ENCODE measurements at places on chromosomes 3 and 15.

- H3K27me3 ChIP-seq: no peaks in the 10 kb centered on the region
- no peak for DNase-seq
- no peaks in the 10 kb centered on the region for H3K4me1 ChIP-seq
- no peak overlapping the region for H3K27ac ChIP-seq
- no peaks in the 10 kb centered on the region for H3K36me3 ChIP-seq
Observed at GRCh38 chr3:173092038-173092437, 49.0 kb downstream of the SPATA16 start.

GRCh38 chr3:32882189-32882588 lies 64.4 kb downstream of the TRIM71 start:
- H3K27me3 ChIP-seq: peaks cover 11% of the 10 kb centered on the region
- peaks cover 16% of the 10 kb centered on the region for H3K4me1 ChIP-seq
- H3K27ac ChIP-seq: no peak overlapping the region
- H3K4me3 ChIP-seq: no peak overlapping the region

- H3K36me3 ChIP-seq: no peaks in the 10 kb centered on the region
- no peak overlapping the region for H3K4me3 ChIP-seq
- DNase-seq: no peak
- no peak overlapping the region for H3K27ac ChIP-seq
Observed at GRCh38 chr15:74722591-74722990, 2.7 kb downstream of the CYP1A1 start.

DNA sequence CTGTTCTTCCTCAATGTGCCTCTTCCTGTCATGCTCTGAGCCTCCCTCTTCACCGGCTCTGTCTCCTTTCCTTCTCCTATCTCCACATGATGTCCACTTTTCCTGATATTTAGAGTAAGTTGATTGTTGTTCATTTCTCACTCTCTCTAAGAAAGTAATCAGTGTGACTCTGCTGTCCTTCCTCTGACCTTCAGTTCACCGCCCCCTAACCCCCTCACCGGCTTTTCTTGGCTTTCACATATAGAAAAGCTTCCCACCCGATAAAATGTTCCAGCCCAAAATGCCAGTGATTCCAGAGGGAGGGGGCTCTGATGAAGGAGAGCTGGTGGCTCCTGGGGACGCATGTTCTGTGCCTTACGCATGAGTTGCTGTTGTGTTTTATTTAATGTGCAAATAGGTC lies 120.5 kb upstream of the ABHD17C start:
- no peak overlapping the region for H3K27ac ChIP-seq
- DNase-seq: no peak
- no peaks in the 10 kb centered on the region for H3K4me1 ChIP-seq
- no peaks in the 10 kb centered on the region for H3K36me3 ChIP-seq
- no peak overlapping the region for H3K4me3 ChIP-seq

- no peak overlapping the region for H3K27ac ChIP-seq
- H3K36me3 ChIP-seq: no peaks in the 10 kb centered on the region
- no peak for DNase-seq
- no peaks in the 10 kb centered on the region for H3K4me1 ChIP-seq
- no peak overlapping the region for H3K4me3 ChIP-seq
Observed at GRCh38 chr3:79361748-79362378, 405.9 kb downstream of the ROBO1 start.

DNA sequence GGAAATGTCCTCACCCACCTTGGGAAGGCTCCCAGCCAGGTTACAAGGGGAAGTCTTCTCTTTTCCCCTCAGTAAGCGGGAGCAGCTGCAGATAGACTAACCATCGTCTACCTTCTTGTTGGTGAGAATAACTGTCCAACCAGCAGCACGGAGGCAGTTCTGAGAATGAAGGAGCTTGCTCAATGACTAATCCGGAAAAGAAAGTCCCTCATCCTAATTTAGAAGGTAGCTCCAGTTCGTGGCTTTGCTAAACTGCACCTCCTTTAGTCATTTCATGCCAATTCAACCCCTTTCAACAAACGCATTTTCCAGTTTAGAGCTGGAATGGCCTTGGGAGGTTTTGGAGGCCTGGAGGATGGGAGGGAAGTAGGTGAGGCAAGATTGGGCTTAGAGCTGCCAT lies 527.4 kb upstream of the PROK2 start:
- peaks cover 10% of the 10 kb centered on the region for H3K4me1 ChIP-seq
- DNase-seq: no peak
- no peak overlapping the region for H3K27ac ChIP-seq
- H3K36me3 ChIP-seq: peaks cover 3% of the 10 kb centered on the region

GRCh38 chr15:60004846-60005351 lies 788 bp downstream of the FOXB1 start:
- H3K36me3 ChIP-seq: peaks cover 8% of the 10 kb centered on the region
- no peak for DNase-seq
- H3K4me1 ChIP-seq: peaks cover 39% of the 10 kb centered on the region
- H3K27ac ChIP-seq: peak overlapping the region; percentile 84
- H3K27me3 ChIP-seq: peaks cover 83% of the 10 kb centered on the region

DNA sequence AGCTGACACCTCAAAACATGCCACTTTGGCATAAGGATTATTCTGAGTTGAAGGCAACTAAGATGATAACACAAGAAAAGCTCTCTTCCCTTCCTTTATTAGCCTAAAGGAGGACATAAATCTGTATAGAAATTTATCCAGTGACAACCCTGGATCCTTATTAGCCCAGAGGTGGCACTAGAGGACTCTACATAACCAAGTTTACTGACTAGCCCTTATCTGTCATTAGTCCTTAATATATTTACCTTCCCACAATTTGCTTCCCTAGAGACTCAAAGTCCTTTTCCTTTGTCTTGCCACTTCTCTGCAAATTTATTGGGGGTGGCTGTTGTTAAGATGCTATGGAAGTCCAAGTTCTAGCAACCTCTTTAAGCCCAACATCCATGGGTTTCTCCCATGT lies 26.7 kb downstream of the CEP70 start:
- no peak overlapping the region for H3K27ac ChIP-seq
- H3K36me3 ChIP-seq: peaks cover 43% of the 10 kb centered on the region
- H3K27me3 ChIP-seq: no peaks in the 10 kb centered on the region
- no peak for DNase-seq
- peaks cover 6% of the 10 kb centered on the region for H3K4me1 ChIP-seq

DNA sequence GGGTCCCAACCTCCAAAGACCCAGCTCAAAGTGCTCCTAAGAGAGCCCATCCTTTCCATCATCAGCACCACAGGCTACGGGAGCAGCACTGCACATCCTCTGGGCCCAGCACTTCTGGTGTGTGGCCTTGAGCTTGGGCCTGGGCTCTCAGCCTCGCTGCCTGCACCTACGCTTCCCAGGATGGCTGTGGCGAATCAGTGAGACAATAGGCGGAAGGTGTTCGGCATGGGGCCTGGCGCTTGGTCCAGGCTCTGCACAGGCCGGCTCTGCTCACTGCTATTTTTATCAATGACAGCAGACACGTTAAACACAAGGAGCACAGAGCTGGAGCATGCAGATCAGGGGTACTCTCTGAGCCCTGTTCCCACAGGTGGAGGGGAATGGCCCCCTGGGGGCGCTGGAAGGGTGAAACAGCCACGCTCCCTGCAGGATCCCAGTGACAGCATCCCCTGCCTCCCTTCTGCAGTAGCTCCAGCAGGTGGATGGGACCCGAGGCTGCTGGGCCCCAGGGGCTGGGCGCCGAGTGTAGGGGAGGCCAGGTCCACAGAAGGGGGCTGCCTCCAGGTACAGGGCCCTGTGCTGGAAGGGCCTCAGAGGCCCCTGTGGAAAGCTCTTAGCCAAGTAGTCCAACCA lies 90.0 kb upstream of the RPL32 start:
- H3K27ac ChIP-seq: no peak overlapping the region
- H3K27me3 ChIP-seq: no peaks in the 10 kb centered on the region
- DNase-seq: no peak
- H3K4me3 ChIP-seq: no peak overlapping the region
- peaks cover 3% of the 10 kb centered on the region for H3K36me3 ChIP-seq

DNA sequence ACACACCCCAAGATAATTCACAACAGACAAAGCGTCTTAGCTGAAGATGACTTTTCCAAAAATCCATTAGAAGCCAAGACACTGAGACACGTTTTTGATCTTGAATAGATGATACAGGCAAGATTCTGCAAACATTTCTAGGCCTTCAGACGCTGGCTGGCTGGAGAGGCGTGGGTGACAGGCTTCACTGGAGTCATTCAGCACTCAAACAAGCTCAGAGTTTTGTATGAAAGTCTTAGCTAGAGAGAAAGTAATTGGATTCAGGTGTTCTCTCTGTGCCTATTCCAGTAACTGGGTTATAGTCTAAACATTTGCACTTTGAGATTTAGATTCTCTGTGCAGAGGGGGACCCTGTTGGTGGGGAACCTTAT lies 147.7 kb upstream of the BHLHE40 start:
- H3K4me1 ChIP-seq: peaks cover 87% of the 10 kb centered on the region
- peak overlapping the region; percentile 100 for H3K27ac ChIP-seq

DNA sequence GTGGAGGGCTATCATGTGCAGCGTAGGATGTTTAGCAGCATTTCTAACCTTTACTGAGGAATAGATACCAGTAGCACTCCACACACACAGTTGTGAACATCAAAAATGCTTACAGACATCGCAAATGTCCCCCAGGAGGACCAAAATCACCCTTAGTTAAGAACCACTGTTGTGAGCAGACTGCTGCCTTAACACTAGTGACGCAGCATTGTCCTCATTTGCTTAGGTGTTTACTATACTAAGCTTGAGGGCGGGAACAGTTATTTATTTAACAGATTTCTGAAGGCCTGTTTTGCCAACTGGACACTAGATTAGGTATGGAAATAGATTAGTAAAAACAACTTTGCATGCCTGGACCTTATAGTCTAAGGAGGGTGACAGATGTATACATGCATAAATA lies 2.3 kb downstream of the PPP2R3A start:
- peaks cover 2% of the 10 kb centered on the region for H3K4me1 ChIP-seq
- H3K36me3 ChIP-seq: no peaks in the 10 kb centered on the region
- peaks cover 35% of the 10 kb centered on the region for H3K27me3 ChIP-seq

GRCh38 chr15:73175382-73175781 lies 123.1 kb downstream of the NEO1 start:
- DNase-seq: no peak
- no peak overlapping the region for H3K27ac ChIP-seq
- no peaks in the 10 kb centered on the region for H3K4me1 ChIP-seq
- no peak overlapping the region for H3K4me3 ChIP-seq
- no peaks in the 10 kb centered on the region for H3K36me3 ChIP-seq

DNA sequence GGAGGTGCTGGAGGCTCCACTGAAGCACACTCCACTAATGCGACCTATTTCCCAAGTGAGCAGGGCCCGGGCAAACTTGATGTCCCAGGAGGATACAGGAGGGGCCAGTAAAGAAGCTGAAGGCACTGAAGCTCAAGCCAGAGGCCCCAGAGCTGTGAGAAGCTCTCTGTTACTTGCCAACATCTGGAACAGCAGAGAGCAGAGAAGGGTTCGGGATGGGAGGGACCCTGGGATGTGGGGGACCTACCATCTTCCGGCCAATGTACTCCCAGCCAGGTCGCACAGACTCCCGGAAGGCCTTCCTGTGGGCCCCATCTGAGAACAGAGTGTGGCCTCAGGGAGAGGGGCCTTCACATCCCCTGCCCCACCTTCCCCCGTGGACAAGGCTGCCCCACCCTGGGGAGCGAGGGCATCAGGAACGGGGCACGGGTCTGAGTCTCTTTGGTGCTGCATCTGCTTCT lies 3.1 kb downstream of the HHATL start:
- no peaks in the 10 kb centered on the region for H3K36me3 ChIP-seq
- H3K4me3 ChIP-seq: no peak overlapping the region
- DNase-seq: no peak
- H3K27ac ChIP-seq: no peak overlapping the region

DNA sequence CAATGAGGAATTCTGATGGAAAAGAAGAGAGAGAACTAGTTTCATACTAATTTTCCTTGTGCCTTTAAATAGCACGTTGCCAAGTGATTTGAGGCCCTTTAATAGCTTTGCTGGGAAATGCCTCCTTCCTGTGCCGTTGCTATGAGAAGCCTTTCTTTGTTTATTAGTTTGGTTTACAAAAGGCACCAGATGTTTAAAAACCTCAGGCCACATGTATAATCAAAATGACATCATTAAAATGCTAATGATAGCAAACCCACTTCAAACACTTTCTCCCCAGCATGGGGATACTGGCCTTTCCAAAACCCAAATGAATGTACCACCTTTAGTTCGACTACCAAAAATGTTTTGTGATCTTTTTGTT lies 50.0 kb upstream of the TBC1D23 start:
- peak overlapping the region; percentile 92 for H3K27ac ChIP-seq
- peak overlapping the region; percentile 71 for H3K4me3 ChIP-seq
- H3K4me1 ChIP-seq: peaks cover 20% of the 10 kb centered on the region
- H3K27me3 ChIP-seq: peaks cover 10% of the 10 kb centered on the region

DNA sequence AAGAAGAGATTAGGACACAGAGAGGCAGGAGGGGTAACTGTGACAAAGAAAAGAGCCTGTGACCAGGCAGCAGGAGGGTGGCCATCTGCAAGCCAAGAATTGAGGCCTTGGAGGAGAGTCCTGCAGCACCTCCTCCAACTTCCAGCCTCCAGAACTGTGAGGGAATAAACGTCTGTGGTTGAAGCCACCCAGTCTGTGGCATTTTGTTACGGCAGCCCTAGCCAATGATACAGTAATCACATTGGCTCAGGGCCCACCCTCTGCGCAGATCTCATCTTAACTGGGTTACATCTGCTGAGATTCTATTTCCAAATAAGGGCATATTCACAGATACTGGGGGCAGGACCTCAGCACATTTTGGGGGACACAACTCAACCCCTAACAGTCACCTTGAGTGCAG lies 11.3 kb downstream of the SELENOS start:
- peaks cover 3% of the 10 kb centered on the region for H3K36me3 ChIP-seq
- peaks cover 6% of the 10 kb centered on the region for H3K4me1 ChIP-seq
- DNase-seq: no peak
- no peak overlapping the region for H3K27ac ChIP-seq

- DNase-seq: no peak
- H3K4me1 ChIP-seq: no peaks in the 10 kb centered on the region
- H3K4me3 ChIP-seq: no peak overlapping the region
- H3K27me3 ChIP-seq: no peaks in the 10 kb centered on the region
- peaks cover 2% of the 10 kb centered on the region for H3K36me3 ChIP-seq
Observed at GRCh38 chr3:194504861-194505260, 18.1 kb upstream of the ATP13A3 start.

DNA sequence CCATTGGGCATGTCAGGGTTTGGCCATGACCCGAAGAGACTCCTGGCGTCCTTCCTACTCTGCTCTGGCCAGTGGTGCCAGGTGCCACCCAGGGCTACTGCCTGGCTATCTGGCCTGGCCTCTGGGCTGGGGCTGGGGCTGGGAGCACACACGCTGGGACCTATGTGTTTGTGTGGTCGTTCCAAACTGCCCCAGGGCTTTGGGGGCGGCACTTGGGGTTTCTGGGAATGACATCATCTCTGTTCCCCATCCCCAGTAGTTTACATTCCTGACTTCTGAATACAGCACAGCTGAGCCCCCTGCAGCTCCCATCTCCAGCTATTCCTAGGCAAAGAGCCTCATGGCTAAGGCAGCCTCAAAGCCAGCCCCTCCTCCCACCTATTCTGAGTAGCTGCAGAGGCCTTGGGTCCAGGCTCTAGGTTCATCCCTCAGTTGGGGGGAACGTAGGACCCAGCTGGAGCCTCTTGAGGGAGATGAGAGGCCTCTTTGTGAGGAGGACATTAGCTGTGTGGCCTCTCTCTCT lies 24.3 kb downstream of the PLEKHO2 start:
- DNase-seq: no peak
- no peaks in the 10 kb centered on the region for H3K4me1 ChIP-seq
- H3K36me3 ChIP-seq: peaks cover 15% of the 10 kb centered on the region
- H3K27ac ChIP-seq: no peak overlapping the region
- no peak overlapping the region for H3K4me3 ChIP-seq

GRCh38 chr15:98673133-98673532 lies 24.8 kb downstream of the IGF1R start:
- DNase-seq: no peak
- H3K27me3 ChIP-seq: no peaks in the 10 kb centered on the region
- no peak overlapping the region for H3K27ac ChIP-seq
- H3K4me3 ChIP-seq: no peak overlapping the region
- H3K36me3 ChIP-seq: no peaks in the 10 kb centered on the region
- H3K4me1 ChIP-seq: peaks cover 21% of the 10 kb centered on the region

All from activated naive CD8-positive, alpha-beta T cell treated with anti-CD3 and anti-CD28 coated beads, Interleukin-2, amount 10 ng/mL, durations not matched to agents 7 days and 5 days (primary cell).